Stimulated activated naive CD4-positive, alpha-beta T cell treated with Interleukin-2 at 50 U/mL for 16 hours (primary cell): ENCODE measurements at places on chromosomes 11 and 22.

- DNase-seq, result no peak
Measured at GRCh38 chr11:76120513-76121101, 85.7 kb downstream of the WNT11 start.

DNA sequence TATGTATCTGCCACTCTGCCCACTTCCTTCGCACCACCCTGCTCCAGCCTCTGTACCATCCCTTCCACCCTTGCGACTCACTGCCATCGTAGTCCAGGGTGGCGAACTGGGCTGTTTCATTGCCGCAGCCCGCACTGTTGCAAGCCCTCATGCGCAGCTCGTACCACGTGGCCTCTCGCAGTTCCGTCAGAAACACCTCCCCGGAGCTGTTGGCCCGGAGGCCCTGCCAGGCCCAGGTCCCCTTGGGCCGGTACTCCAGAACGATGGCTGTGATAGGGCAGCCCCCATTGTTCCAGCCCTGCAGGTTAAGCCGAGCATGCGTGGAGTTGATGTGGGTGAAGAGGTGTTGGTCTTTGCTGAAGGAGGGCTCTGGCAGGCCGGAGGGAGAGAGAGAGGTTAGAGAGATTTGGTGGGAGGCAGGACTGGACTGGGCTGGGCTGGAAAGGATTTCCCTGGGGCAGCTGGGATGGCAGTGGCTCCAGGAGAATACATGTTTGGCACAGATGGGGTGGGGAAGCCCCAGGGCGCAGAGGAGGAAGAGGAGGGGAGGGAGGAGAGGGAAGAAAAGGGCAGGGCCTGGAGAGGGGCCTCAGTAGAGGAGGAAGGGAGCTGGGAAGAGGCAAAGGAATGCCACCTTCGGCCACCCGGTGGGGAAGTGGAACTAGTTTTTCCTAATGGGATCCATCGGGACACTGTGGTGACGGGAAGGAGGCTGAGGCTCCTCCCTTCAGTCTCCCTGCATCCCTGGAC, 109.6 kb downstream of the CEP164 start:
- no peak for DNase-seq

GRCh38 chr11:35262056-35262455, 123.1 kb downstream of the CD44 start:
- no peak for DNase-seq

GRCh38 chr11:120401506-120401905, 65.3 kb downstream of the ARHGEF12 start:
- no peak for DNase-seq

DNA sequence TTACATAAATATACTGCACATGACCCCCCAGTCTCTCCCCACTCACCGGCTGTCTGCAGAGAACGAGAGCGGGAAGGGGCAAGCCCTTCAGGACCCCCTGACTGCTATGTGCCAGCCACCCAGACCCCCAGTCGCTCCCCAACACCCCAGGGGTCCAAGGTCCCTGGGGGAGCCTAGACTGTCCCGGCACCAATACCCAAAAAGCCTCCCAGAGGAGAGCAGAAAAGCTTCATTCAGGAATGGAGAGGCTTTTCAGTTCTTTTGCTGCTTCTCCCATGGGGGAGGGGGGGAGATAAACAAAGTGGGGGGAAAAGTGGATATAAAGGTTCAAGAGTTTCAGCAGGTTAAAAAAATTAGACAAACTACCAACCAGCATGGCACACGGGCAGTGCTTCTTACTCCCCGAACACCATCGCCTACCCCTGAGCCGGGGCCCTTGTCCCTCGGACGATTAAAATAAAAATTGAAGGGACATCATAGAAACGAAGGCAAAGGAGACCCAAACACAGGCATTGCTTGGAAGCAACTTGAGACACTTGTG, 1.3 kb downstream of the CSNK1E start:
- DNase-seq, result no peak

- no peak for DNase-seq
Measured at GRCh38 chr11:118783724-118784495, 7.1 kb downstream of the DDX6 start.

GRCh38 chr11:19506816-19507486, 205.7 kb upstream of the NAV2 start:
- DNase-seq, result no peak

DNA sequence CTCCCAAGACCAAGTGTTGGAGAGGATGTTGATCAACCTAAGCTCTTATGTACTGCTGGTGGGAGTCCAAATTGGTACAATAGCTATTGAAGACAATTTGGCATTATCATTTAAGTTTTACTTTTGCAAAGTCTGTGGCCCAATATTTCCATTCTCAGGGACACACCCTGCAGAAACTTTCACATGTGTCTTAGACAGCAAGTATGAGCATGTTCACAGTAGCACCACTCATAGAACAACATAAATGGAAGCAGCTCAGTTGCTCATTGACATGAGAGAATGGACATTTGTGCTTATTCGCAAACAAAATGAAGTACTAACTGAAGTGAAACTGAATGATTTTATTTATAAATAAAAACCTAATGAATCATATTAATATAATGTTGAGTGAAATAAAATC, 135.5 kb downstream of the NOX4 start:
- no peak for DNase-seq

DNA sequence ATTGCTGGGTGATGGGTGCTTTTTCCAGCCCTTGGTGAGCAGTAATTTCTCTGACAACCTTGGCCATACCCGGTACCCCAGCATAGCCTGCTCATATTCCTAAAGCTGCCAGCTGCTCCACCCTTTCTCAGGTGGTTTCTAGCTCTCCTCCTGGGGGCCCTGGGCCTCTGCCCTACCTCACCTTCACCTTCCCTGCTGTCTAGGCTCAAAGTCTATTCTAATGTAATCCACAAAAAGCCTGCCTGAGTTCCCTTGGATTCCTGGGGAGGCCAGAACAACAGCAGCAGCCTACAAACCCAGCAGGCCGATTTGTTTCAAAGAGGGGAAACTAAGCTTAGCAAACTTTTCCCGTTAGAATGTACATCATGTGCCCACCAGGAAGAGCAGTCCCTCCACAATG, 117.6 kb downstream of the DSCAML1 start:
- no peak for DNase-seq

GRCh38 chr22:37739035-37739434, 42.2 kb downstream of the TRIOBP start:
- no peak for DNase-seq

GRCh38 chr11:133202816-133203215, 329.5 kb downstream of the OPCML start:
- no peak for DNase-seq

DNA sequence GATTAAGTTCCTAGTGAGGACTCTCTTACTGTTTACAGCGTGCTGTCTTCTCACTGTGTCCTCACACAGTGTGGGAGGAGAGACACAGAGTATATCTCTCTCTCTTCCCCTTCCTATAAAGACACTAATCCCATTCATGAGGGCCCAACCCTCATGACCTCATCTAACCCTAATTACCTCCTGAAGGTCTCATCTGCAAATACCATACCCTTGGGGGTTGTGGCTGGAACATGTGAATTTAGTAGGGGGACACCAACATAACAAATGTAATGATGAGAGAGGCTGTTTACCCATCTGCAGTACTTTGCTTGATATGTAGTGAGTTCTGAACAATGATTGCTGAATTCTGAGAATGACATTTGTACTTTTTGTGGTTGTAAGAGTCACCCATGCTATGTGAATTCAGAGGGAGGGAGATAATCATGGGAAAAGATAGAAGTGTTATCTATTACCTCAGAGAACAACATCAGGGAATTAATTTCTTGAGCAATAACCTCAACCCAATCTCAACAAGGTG, 4.9 kb upstream of the OR52W1 start:
- no peak for DNase-seq

GRCh38 chr11:35155677-35156076, 16.7 kb downstream of the CD44 start:
- DNase-seq, result no peak

- DNase-seq, result no peak
Measured at GRCh38 chr11:116499396-116500003, 273.3 kb downstream of the BUD13 start.

DNA sequence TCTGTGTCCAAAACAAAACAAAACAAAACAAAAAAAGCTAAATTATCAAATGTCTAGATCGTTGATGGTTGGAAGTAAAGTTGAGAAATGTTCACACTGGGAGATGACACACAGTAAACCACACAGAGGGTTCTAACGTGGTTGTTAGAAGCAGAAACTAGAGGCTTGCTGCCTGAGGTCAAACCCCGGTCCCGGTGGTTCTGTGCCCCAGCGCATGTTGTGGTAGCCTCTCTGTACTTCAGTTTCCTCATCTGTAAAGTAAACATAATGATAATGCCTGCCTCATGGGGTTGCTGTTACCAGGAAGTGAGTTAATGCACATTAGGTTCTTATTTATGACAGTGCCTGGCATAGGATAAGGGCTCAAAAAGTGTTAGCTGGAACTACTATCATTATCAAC, 33.4 kb downstream of the PPARA start:
- DNase-seq, result no peak

DNA sequence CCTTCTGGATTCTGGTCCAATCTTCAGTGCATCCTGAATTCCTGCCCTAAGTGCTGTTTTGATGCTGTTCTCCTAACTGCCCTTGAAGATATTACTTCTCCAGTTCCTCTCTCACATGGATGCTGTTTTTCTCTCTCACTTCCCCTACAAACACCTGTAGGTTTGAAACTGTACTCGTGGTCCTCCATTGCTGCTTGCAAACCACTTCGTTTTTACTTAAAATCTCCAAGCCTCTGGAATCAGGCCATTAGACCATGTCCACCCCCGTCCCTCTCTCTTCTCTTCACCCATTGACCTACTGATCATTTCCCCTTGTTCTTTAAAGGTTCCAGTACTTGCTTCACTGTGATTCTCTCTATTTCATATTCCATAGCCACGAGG, 988.1 kb downstream of the NTM start:
- DNase-seq, result no peak

GRCh38 chr11:13970986-13971385, 8.5 kb downstream of the SPON1 start:
- no peak for DNase-seq

DNA sequence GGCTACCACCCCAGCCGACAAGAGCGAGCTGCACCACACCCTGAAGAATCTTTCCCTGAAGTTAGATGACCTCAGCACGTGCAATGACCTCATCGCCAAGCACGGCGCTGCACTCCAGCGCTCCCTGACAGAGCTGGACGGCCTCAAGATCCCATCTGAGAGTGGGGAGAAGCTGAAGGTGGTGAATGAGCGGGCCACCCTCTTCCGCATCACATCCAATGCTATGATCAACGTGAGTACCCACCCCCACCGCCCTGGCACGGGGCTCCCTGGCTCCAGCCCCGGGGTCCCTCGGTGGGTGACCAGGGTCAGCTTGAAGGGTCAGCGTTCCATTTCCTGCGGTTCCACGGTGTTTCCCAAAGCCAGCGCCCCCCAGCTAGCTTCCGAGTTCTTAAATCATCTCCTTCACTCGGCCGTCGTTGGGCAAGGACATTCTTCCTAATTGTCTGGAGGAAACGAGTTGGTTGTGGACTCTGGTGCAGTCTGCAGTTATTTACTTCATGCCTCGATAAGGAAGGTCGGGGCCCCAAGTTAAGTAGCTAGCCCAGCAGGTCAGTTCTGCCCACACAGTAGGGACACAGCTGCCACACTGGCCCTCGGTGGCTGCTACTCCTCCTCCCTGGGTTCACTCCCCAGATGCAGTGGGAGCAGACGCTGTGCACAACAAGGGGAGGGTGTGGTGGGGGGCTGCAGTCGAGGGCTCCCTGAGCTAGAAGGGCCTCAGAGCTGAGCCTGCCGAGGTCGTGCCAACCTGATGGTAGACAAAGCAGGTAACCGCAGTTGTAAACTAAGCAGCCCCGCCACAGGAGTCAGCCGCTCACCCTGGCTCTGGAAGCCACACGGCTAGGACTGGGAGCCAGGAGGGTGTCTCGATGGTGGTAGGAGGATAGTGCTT, 97.9 kb downstream of the MORC2 start:
- no peak for DNase-seq

GRCh38 chr11:106172386-106172991, 95.0 kb downstream of the AASDHPPT start:
- no peak for DNase-seq

- DNase-seq, result no peak
Measured at GRCh38 chr11:95908826-95909225, 15.1 kb downstream of the MTMR2 start.

DNA sequence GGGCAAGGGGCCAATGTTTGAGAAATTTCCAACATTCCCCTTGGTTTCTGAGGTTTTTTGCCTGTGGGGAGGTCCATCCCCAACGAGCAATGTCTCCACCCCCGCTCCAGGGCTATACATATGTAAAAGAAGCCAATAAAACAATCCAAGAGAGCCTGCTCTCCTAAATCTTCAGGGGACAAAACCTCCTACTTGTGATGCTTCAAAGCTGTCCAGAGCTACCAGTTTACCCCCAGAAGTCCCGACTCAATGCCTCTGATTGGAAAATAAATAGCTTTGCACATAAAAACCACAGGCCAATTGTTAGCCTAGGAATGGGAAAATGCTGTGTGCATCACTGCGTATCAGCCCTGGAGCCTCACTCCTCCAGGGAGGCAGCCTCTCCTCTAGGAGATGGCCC, 66.0 kb upstream of the PAX6 start:
- DNase-seq, result no peak

DNA sequence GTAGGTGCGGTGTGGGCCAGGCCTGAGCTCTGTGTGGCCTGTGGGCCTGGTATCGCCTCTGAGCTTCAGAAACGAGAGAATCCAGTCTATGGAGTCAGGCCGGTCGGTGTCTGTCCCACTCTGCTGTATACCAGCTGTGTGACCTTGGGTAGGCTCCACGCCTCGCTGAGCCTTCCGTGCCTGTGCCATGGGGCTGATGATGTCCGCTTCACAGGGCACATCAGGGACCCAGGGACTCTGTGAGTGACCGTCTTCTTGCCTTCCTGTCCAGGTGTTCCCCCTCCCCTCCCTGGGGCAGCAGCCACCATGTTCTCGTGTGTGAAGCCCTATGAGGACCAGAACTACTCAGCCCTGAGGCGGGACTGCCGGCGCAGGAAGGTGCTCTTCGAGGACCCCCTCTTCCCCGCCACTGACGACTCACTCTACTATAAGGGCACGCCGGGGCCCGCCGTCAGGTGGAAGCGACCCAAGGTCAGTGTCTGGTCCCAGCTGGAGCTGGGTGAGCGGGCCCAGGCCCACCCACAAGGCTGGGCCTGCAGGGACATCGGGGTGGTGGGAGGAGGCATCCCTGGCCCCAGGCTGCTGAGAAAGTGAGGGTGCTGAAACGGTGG, 17.9 kb downstream of the CAPN5 start:
- no peak for DNase-seq

GRCh38 chr11:84608837-84609196, 1018.3 kb downstream of the DLG2 start:
- no peak for DNase-seq

DNA sequence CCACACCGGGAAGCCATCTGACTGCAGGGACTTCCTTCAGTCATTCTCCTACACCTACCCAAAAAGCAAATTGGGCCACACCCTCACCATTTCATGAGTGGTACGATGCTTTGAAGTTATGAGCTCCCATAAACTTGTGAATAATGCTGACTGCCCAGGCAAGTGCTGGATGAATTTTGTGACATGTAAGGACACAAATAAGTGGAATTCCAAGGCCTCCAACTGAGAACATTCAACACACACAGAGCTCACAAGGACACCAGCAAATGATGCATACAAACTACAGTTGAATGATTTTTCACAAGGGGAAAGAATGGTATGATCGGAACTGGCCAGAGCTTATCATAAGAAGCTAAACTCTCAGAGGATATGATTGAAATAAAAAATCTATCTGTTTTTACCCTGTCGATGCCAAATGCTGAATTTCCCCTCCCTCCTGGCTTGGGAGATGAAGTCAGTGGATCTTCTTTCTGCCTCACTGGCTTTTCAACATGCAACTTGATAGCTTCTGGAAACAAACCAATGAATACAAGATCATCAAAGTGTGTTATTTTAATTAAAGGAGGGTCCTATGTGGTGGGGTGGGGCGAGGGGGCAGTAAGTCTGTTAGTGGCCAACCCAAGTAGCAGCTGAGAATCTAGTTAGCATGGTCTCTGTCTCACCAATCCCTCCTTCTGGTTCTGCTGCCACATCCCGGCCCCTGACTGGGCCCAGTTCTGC, 123.8 kb downstream of the WT1 start:
- no peak for DNase-seq
